Progenitor cell of endocrine pancreas (in vitro differentiated cells): ENCODE measurements at places on chromosomes 1 and 21. TPM values are rescaled to one million over a fixed set of nuclear protein-coding genes. Genes with fewer than 3 reads are reported as not detected.
A peak's percentile ranks its signal among the peaks of the same experiment; 100 is the strongest.

DNA sequence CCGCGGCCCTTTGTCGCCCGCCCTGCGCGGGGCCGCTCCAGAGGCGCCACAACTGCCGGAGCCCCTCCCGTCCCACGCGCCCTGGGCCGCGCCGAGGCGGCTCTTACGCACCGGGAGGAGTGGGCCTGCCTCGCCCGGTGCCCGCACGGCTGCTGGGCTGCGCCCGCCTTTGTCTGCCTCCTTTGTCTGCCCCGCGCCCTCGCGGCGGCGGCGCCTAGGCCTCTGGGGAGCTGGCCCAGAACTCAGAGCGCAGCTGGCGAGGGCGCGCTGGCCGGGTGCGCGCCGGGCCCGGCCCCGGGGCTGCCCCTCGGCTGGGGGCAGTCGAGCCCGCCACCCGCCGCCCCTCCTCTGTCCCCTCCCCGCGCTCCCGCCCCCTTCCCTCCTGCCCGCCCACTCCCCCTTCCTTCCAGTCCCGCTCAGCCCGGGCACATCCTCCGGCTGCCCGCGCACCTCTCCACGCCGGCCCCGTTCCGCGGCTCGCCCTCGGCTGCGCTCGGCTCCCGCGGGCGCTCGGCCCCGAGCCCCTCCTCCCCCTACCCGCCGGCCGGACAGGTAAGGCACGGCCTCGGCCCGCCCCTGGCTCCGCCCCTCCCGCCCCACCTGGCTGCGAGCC is at the start of gene DRAXIN:
DRAXIN (plus strand) TSS at position 409 of the 613 bp plus-strand sequence. CDS start 14,549 bp downstream, outside the sequence.
- peak within 1 kb of the TSS; percentile 99 for H3K27ac ChIP-seq
- H3K4me3 ChIP-seq = peak within 1 kb of the TSS; percentile 90
- no peaks in the 10 kb centered on the region for H3K36me3 ChIP-seq
- peak; percentile 74 for DNase-seq

- H3K36me3 ChIP-seq = no peaks in the 10 kb centered on the region
- H3K27ac ChIP-seq = no peak overlapping the region
Observed at GRCh38 chr1:234782791-234783190, 172.8 kb upstream of the IRF2BP2 start.

WARS2 gene
- 14.5 and 14.8 TPM in 2 replicates for total RNA-seq

- H3K27ac ChIP-seq = no peak overlapping the region
- no peaks in the 10 kb centered on the region for H3K36me3 ChIP-seq
- DNase-seq = no peak
- no peak overlapping the region for H3K4me3 ChIP-seq
- peaks cover 4% of the 10 kb centered on the region for H3K27me3 ChIP-seq
Observed at GRCh38 chr1:245589316-245589715, 434.5 kb downstream of the KIF26B start.

RYR2 gene
- total RNA-seq = 0.19 and 0.33 TPM in 2 replicates

DNA sequence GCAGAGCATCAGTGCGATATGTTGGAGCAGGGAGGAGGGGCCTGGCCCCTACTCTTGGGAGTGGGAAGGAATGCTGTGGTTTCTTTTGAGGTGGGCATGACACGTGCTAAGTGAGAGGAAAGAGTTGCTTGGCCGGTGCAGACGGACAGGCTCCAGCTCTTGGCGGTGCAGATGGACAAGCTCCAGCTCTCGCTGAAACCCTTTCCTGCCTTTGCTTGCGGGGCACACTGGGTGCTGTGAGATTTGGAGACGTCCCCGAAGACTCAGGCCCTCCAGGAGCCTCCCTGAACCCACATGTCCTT is 15.9 kb downstream of the PDXK start:
- no peak overlapping the region for H3K27ac ChIP-seq
- no peaks in the 10 kb centered on the region for H3K27me3 ChIP-seq
- DNase-seq = no peak
- peaks cover 3% of the 10 kb centered on the region for H3K36me3 ChIP-seq
- peaks cover 3% of the 10 kb centered on the region for H3K4me1 ChIP-seq
- no peak overlapping the region for H3K4me3 ChIP-seq

- H3K27ac ChIP-seq = peak overlapping the region; percentile 99
- no peaks in the 10 kb centered on the region for H3K27me3 ChIP-seq
- no peak for DNase-seq
- H3K36me3 ChIP-seq = peaks cover 9% of the 10 kb centered on the region
Observed at GRCh38 chr1:96721053-96721415, 550 bp upstream of the PTBP2 start.

VWA5B1 gene
- total RNA-seq = 0.19 and 0.24 TPM in 2 replicates
